Dermis microvascular lymphatic vessel endothelial cell (primary cell): ENCODE measurements at places on chromosomes 3 and 15. TPM values are rescaled to one million over a fixed set of nuclear protein-coding genes. Genes with fewer than 3 reads are reported as not detected.

DNA sequence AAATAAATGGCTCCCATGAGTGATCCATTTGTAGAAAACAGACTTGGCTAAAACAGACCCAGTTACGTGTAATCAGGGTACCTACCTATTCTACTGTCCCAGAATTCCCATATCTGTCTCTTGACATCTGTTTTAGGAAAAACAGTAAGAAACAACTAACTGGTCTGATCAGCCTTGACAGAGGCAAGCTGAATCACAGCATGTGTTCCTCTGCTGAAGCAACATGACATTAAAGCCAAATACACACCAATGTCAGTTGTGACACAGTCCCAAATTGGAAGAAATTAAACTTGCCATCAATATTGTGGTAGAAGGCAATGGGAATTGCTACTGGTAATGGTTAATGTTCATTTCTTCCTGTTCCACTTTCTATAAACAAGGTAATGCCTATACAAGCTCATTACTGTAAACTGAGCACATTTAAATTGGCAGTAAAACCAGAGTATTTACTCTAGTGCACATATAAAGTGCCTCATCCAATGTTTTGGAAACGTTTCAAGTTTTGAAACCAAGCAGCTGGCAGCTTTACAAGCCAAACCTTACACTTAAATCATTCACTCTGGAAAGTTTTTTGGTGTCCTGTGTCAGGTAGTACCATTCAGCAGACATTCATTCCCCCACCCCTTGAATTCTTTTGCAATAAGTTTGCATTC, 27.0 kb downstream of the ALDH1A2 start:
- peak; percentile 46 for DNase-seq

DNA sequence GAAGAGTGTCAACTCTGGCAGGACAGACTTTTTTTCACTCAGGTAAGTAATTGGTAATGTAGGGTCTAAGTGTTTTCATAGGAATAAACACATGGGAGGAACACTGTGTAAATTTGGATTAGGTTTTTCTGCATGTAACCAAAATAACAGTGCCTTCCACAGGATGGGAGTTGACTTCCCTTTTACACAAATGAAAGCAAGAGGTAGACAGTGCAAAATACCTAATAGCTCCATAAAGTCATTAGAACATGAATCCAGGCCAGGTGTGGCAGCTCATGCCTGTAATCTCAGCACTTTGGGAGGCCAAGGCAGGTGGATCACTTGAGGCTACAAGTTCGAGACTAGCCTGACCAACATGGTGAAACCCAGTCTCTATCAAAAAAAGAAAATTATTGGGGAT, 25.5 kb upstream of the MYO1E start:
- DNase-seq = no peak

DNA sequence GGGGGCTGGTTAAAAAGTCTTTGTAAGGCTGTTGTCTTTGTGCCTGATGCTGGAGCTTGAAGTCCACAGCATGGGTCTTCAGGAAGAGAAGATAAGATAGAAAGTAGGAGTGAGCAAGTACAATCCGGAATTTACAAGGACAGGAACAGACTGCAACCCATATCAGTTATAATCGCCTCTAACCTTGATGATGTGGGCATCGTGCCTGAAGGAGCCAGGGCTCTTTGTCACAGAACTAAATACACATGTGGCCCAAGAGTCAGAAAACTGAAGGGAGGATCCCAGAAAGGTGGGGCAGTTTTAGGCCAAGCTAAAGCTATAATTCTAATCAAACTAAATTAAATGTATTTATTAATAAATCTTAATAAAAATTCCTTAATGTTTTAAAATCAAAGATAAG, 132.2 kb downstream of the TMCO5A start:
- no peak for DNase-seq

Gene OXTR
- 0.13 and 1.3 TPM in 2 replicates for total RNA-seq

Gene C2CD4B
- total RNA-seq = 28.2 and 44.5 TPM in 2 replicates

- no peak for DNase-seq
Measured at GRCh38 chr3:141972399-141972798, 96.0 kb downstream of the ATP1B3 start.

Gene GOLGA6L7
- total RNA-seq = not detected in 2 replicates

Gene SMCO1
- not detected in 2 replicates for total RNA-seq

- DNase-seq = peak; percentile 22
Measured at GRCh38 chr3:114178770-114179368, at the start of gene DRD3. Gene DRD3, minus strand, starts transcription at chr3:114179052. Its CDS starts 7,060 bp downstream, at chr3:114171992.

GRCh38 chr3:23325466-23326065, 122.4 kb downstream of the UBE2E2 start:
- DNase-seq = no peak

DNA sequence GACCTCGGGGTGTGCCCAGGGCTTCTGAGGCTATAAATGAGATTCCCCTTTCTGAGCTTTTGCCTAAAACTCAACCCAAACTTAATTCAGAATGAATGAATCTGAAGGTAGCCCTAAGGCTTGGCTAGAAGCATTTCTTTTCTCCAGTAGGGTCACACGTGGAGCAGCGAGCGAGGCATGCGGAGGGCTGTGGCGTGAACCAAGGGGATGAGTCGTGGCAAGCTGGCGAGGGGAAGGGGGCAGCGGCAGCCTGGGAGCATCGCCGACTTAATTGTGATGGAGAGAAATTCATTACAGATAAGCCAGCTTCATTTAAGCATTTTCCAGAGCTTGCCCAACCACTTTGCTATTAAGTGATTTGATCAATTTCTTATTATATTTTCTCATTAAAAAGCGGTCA, 79.9 kb downstream of the CHSY1 start:
- DNase-seq = no peak

DNA sequence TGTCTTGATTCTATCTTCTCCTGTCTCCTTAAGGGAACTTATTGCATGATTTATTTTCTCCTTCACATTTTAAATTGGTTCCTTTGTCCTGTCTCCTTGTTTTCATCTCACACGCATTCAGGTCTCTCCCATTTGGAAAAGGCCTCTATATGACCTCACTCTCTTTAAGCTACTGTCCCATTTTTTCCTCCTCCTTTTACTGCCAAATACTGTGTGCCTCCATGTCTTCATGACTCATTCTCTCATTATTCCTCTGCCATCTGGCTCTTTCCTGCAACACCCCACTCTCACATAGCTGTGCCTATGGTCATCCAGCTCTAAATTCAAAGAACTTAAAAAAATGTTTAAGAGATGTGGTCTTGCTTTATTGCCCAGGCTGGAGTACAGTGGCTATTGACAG, 48.0 kb downstream of the TYRO3 start:
- no peak for DNase-seq

GRCh38 chr3:184354121-184354728, 7.2 kb downstream of the CLCN2 start:
- no peak for DNase-seq

Gene TM4SF18
- total RNA-seq = 318 and 366 TPM in 2 replicates

DNA sequence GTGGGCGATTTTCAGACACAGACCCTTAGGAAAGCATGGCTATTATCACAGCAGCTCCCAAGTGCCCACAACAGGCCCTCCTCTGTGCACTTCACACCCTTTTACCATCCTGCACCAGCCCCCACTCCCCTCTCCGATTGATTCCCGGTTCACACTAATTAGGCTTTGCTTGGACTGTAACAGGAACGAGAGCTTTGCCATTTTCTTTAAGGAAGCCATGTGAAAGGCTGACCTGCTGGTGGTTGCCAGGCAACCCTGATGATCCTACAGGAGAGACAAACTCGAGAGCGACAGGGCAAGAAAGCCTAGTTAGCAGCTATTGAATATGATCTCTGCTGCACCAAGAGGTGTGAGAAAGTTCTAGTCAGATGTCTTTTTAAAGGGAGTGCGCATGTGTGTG, 28.2 kb upstream of the DET1 start:
- no peak for DNase-seq

Gene GNL3
- 53.1 and 71.6 TPM in 2 replicates for total RNA-seq

Gene FETUB
- total RNA-seq = not detected in 2 replicates

- DNase-seq = no peak
Measured at GRCh38 chr3:14412831-14413380, 10.5 kb downstream of the SLC6A6 start.

DNA sequence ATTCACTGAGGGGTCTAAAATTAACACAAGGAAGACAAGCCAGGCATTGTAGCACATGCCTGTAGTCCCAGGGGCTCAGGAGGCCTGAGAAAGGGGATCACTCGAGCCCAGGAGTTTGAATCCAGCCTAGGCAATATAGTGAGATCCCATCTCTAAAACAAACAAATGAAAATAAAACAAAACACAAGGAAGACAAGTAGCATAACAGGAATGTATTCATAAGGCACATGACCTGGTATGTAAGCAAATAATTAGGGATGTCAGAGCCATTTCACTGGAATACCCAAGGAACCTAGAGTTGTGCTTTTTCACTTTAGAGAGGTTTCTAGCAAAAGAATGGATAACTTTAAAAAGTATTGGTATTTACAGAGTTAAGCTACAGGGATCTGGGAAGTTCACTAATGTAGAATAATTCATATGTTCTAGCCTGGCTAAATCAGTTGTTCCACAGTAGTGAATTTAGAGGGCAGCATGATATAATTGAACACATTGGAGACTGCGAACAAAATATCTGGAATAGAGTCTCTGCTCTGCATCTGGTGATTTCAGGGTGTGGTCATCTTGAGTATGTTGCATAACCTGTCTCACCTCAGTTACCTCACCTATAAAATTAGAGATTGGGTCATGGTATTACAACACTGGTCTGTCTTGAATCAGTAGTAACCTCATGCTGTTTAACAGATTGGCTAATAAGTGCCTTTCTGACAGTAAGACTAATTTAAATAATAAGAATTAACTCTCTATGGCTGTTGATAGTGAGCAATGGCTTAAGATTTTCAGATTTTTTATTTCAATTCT, 9.3 kb downstream of the GRAMD1C start:
- DNase-seq = no peak

DNA sequence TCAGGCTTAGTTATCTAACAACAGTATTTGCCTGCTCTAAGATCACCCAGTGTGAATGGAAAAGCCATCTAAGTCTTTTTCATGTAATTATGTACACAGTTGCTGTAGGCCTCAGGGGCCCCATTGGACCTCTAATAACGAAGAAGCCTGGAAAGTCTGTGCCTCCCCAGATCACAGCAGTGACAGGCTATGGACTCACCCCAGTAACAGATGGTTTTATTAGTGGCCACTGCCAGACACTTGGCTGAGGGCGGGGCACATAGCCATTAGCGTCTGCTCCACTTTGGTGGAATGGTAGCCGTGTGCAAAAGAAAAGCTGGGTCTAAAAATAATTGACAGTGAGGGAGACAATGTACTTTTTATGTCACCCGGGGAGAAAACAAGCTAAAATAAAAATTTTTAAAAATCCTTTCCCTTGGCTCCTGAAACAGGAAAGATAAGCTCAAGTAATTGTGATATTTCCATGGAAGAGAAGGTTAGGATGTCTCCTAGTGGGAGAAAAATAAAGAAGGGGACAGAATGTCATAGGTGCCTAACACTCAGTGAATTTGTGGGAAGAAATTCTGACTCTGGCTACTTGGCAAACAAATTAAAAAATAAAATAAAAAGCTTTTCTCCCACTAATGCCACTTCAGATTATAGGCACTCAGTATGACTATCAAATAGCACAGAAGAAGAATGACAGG, 44.3 kb upstream of the ZNF385D start:
- no peak for DNase-seq

GRCh38 chr3:113008117-113008516, 17.3 kb downstream of the GTPBP8 start:
- DNase-seq = no peak

DNA sequence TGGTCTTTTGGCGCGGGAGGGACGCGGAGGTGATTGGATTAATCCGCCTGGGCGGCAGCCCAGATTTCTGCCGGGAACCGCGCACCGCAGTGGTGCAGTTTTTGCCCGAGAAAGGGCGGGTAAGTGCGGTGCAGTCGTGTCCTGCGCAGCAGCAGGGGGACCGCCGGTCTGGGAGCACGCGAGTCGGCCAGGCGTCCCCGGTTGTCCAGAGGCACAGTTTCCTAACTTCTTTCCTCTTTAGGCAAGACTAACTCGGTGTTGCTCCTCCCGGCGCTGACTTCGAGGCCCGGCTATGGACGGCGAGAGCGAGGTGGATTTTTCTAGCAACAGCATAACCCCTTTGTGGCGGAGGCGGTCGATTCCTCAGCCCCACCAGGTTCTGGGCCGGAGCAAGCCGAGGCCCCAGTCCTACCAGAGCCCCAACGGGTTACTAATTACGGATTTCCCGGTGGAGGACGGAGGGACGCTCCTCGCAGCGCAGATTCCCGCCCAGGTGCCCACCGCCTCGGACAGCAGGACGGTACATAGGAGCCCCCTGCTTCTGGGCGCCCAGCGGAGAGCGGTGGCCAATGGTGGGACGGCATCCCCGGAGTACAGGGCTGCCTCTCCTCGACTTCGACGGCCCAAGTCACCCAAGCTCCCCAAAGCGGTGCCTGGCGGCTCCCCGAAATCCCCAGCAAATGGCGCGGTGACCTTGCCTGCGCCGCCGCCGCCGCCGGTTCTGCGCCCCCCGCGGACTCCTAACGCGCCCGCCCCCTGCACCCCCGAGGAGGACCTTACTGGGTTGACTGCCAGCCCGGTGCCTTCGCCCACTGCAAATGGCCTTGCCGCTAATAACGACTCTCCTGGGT, 736 bp downstream of the ARHGEF26 start:
- peak; percentile 15 for DNase-seq

DNA sequence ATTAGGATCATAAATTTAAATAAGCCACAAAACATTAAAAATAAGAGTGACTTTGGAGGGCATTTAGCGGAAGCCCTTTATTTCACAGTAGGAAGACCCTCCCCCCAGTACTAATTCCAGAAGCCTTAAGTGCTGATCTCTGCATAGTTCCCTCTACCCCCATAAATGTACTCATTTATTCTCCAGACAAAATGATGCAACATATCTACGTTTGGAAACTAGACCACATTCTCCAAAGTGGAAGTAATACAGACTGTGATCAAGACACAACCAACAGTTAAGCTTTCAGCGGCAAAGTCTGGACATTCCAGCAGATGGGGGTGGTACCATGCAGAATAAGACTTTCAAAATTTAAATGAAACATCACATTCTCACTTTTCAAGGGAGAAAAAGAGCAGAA, 44.8 kb upstream of the RPS17 start:
- no peak for DNase-seq

DNA sequence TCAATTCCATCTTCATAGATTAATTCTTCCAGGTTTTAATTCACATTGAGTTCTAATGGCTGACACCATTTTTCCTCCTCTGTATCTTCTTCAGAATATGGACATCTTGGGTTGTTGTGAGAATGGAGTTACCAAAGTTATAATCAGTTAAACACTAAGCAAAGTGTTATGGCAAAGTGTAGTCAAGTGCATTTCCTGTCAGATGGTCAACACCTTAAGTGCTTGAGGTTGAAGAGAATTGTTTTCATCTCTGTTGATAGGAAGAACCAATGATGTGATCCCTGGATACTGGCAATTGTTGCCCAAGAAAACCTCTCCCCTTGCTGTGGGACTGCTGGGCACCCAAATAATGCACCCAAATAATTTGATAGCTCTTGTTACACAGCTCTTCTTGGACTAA, 102.6 kb upstream of the SATB1 start:
- DNase-seq = no peak
